ENCODE measurements at places on chromosomes 12 and 14. TPM values are rescaled to one million over a fixed set of nuclear protein-coding genes. Genes with fewer than 3 reads are reported as not detected.

The ALX1 gene
- polyA plus RNA-seq, result not detected

The MNAT1 gene
- 44.5 TPM for polyA plus RNA-seq

DNA sequence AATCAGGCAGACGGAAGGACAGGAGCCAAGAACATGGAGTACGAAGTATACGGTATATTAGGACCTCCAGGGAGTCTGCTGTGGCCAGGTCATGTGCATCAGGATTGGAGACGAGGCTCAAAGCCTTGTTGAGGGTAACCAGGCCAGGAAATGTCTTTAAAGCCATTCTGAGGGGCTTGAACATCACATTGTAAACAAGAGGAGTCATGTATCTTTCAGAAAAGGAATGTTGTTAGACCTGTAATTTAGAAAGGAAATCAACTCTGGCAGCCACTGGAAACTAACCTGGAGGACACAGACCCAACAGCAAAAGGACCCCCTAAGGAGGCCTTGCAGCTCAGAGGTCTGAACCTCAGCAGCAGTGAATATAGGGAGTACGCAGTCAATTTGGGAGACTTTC, 7.5 kb downstream of the MAP3K9 start:
- DNase-seq, result no peak

DNA sequence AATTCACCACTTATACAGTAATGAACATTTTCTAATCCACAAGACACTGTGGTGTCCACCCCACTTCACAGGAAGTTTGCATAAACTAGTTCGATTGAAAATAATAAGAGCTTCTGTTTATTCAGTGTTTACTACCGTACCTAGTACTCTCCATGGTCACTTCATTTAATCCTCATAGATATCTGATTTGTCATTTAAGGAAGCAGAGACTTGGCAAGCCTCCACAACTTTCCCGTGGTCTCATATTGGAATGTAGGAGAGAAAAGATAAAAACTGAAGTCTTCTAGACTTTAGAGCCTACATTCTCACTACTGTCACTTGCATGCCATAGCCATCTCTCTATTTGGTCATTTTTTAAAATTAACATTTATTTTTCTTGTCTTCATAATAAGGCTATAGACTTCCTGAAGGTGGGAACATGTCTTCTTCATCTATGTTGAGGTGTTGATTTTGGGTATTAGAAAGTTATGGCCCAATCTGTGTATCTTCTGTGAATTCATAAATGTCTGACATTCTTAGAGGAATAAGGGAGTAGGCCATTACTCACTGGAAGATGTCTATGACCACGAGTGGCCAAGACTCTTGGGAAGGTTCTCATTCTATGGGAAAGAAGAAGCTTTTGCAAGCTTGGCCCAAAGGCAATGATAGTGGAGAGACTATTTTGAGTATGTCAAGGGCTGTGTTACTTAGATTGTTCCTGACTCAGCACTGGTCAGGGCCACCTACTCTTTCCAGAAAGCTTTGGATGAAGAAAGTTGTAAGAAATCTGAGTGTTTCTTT, 423.7 kb downstream of the LRIG3 start:
- no peak for DNase-seq

- DNase-seq, result no peak
Observed at GRCh38 chr12:46384451-46385309, 12.1 kb upstream of the SLC38A2 start.

The FGF6 gene
- polyA plus RNA-seq, result not detected
